Daoy (cell line): ENCODE measurements at places on chromosomes 4 and X. TPM values are rescaled to one million over a fixed set of nuclear protein-coding genes. Genes with fewer than 3 reads are reported as not detected.

- no peak for DNase-seq
Observed at GRCh38 chr4:100288811-100289529, 98.7 kb upstream of the DDIT4L start.

DNA sequence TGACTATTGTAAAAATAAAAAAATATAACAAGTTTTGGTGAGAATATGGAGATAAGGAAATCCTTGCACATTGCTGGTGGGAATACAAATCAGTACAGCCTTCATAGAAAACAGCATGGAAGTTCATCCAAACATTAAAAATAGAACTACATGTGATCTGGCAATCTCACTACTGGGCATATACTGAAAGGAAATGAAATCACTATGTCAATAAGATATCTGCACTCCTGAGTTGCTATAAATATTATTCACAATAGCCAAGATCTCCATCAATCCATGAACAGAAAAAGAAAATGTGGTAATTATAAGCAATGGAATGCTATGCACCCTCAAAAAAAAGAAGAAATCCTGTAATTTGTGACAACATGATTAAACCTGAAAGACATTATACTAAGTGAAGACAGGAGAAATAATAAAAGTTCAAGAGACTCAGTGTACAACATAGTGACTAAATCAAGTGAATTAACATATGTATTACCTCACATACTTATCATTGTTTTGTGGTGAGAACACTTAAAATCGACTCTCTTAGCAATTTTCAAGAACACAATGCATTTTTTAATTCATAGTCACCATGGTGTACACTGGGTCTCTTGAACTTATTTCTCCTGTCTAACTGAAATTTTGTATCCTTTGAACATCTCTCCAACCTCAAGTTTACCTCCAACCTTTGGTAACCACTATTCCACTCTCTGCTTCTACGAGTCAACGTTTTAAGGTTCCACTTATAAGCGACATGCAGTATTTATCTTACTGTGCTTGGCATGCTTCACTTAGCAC, 1703.7 kb upstream of the AGA start:
- DNase-seq, result no peak

DNA sequence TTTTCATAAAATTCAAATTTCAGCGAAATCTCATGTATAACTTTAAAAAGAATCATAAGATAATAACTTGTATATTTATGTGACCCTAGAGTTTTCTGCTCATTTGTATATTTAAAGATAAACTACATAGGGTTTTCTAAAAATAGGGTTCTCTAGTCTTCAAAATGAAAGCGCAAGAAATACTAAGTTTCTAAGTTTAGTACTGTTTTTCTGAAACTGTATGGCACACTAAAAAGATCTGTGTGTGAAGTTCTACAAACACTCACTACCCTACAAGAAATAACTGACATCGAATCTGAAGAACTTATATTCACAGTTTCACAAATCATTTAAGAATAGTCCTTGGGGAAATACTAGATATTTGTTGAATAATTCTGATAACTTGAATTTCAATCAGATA, 38.7 kb upstream of the NDST4 start:
- no peak for DNase-seq

DNA sequence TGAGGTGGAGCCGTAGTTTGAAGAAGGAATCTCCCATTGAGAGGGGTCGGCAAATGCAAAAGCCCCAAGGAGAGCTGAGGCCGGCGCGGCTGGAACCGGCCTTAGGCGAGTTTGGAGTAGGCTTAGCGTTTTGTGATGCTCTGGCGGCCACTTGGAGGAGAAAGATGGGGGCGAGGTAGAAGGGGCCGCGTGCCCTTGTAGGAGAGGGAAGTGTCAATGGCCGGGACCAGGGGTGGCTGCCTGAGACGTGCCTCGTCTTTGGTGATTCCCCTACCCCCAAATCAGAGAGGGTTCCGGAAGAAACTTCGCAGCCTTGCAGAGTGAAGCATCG, 11.7 kb downstream of the MSX1 start:
- DNase-seq, result no peak

DNA sequence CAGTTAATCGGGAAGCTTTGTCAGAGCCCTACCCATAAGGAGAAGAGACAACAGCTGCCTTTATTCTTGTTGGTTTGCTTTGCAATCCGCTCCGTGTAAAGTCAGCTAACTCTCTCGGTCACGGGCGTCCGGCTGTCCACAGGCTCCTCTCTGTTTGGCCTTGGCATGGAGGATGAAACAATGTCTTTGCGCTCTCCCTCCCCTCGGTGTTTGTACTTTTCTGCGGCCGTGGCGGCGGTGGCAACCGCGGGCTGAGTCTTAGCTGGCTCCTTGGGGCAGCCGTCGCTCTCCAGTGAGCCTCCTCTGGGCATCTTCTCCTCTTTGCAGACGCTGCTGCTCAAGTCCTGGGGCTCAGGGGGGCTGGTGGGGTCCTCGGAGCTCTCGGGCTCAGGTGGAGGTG, 10.6 kb upstream of the IRAK1 start:
- no peak for DNase-seq

- no peak for DNase-seq
Observed at GRCh38 chrX:55098691-55099090, 9.9 kb downstream of the PAGE2 start.

DNA sequence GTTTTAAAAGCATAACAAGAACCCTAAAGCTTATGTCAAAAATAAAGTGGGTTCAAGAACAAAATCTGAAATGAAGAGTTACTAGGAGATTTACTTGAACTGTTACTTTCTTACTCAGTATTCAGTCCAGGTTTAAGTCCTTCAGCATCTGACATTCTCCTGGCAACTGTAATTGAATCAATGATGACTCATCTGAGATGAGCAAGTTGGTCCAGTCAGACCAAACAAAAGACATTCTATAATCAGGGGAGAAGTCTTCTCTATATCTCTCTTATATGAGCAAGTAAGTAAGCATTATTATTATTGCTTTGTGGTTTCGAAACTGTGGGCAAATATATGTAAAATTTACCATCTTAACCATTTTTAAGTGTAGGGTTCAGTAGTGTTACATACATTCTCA, 34.6 kb downstream of the MAP9 start:
- DNase-seq, result peak; percentile 1

- no peak for DNase-seq
Observed at GRCh38 chr4:185341841-185342240, 53.9 kb downstream of the LRP2BP start.

- no peak for DNase-seq
Observed at GRCh38 chrX:130111220-130112154, 1.2 kb upstream of the ELF4 start.

GRCh38 chr4:182923796-182924340, 6.7 kb upstream of the DCTD start:
- DNase-seq, result no peak

GRCh38 chrX:17680732-17681413, 56.4 kb upstream of the SCML1 start:
- DNase-seq, result no peak

GRCh38 chr4:139245590-139245989, 34.4 kb downstream of the MGARP start:
- no peak for DNase-seq

DNA sequence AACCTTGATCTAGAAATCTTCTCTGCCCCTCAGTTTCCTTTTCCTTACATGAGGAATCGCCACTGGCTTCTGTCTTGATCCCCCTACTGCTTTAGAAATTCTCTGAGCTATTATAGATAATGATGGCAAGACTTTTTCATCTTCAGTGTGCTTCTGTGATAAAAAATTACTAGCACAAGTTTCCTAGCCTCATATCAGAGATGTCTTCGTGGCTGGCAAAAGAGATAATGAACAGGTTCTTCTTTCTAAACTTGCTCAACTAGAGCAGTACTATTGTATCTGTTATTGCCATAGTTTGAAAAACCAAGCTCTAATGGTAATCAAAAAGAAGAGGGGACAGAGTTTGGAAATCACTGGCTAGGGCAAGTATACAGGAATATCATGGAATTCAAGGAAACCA, 4.1 kb upstream of the PDGFC start:
- DNase-seq, result no peak

- peak; percentile 90 for DNase-seq
Observed at GRCh38 chr4:119729835-119730670, 101.4 kb upstream of the PDE5A start.

DNA sequence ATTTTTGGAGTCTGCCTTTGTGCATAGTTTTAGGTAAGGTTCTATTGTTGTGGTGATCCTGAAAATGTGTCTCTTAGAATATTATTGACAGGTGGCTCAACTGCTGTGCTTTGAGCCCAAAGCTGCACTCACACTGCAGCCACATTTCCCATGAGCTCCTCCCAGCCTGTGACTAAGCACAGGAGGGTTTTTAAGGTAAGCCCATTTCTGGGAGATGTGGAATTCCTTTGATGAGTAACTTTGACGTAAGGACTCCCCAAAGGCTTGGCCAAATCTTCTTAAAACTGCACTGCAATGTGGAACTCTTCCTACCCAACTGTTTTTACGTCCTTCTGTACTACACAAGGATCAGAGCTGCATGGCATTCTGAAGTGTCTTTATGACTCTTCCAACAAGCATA, 20.0 kb upstream of the TMPRSS11A start:
- DNase-seq, result no peak

- no peak for DNase-seq
Observed at GRCh38 chr4:118397623-118397979, 44.8 kb upstream of the PRSS12 start.

GRCh38 chr4:184306470-184306869, 88.8 kb upstream of the ENPP6 start:
- no peak for DNase-seq

DNA sequence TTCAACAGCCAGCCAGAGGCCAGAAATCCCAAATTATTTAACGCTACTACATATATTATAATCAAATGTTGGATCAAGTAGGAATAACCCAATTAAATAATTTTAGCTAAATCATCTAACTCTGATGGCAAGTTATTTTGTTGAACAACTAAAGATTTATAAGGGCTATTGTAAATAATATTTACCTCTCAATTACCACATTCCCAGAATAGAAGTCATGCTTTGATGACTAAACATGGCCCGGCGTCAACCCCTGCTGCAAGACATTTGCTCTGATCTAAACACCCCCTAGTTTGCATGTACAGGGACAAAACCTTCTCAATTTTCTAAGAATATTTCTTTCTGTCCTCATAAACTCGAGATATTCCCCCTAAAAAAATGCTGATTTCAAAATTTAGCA, 14.2 kb downstream of the VEGFC start:
- DNase-seq, result peak; percentile 59

GRCh38 chr4:147984065-147984777, 252.3 kb downstream of the ARHGAP10 start:
- peak; percentile 13 for DNase-seq

GRCh38 chr4:57265831-57266582, 155.8 kb upstream of the IGFBP7 start:
- no peak for DNase-seq

- DNase-seq, result peak; percentile 52
Observed at GRCh38 chrX:86002076-86002896, 45.1 kb downstream of the CHM start.

DNA sequence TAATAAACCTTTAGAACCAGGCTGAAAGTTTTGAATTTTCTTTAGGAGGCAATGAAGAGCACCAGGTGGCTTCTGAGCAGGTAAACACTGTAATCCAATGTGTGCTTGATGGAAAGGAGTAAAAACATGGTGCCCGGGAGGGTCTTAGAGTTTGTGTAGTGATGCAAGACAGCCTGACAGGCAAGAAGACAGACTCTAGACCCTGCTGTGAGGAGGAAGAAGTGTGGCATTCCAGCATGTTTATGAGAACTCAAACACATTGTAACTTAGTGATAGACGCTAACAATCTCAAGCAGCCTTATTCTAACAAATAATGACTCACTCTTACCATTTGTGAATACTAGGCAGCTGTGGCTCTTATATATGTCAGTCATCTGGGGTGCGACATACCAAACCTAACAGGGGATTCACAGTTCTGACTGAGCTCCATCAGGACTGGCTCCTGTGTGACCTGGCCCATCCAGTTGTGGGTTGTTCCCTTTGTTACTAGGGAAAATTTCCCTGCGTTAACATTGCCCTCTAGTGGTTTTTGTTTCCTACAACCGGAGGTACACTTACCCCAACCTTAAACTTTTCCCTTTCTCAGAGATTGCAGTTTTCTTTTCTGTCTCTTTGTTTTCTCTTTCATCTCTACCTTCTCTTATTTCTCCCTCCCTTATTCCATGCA, 53.8 kb downstream of the VSIG4 start:
- peak; percentile 7 for DNase-seq

DNA sequence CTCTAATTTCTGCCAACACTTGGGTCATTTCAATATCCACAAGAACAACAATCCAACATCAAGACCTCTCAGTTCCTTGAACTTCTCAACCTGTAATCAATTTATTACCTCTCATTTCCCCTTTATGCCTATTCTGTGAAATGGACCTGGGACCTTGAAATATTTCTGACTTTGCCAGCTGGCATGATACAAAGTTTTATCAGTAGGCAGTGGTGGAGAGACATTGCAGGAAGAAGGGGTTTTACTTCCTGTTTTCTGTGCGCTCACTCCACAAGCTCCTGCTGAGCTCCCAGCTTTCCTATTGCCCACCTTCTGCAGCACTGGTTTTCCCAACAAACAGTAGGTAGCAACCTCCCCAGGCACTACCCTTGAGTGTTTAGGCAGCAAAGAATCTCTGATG, 3.5 kb upstream of the ARHGEF6 start:
- DNase-seq, result no peak

DNA sequence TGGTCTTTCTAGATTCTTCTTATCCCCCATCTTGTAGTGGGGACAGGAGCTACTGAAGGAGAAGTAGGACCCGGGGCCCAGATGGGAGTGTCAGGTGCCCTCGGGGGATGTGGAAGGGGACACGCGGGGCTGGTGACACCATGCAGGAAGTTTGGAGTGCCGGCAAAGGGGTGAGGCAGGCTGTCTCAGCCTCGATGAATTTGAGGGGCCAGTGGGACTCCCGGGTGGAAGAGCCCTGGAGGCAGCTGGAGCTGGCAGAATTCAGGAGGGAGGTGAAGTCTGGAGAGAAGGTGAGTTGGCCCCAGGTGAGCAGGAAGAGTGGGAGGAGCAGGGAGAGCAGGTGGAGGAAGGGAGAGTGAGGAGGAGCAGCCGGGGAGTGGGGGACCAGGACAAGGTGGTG, 101.7 kb downstream of the CPZ start:
- no peak for DNase-seq

DNA sequence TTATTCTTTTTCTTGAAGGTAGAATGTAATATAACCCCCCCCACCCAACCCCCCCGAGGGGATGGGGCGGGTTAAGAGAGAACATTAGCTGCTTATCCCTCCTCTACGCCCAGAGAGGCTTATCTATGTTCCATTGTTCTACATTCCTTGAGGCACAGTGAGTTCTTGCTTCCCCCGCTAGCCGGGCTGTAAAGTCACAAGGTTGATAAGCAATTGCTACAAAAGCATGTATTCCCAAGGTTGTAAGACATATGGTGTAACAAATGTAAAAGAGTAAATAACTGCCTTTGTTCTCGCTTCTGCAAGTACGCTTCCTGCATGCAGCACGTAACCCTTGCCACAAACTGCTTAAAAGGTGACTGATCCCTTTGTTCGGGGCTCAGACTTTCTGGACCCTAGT, 8.2 kb downstream of the DCAF8L2 start:
- DNase-seq, result no peak

GRCh38 chr4:156884183-156884582, 87.4 kb downstream of the PDGFC start:
- DNase-seq, result no peak

ZNF81 gene
- 1.9 and 8.1 TPM in 2 replicates for total RNA-seq

TCEAL6 gene
- not detected in 2 replicates for total RNA-seq

NEIL3 gene
- 11.3 and 14.5 TPM in 2 replicates for total RNA-seq

CRMP1 gene
- total RNA-seq, result 14.1 and 17.1 TPM in 2 replicates

PSMD10 gene
- total RNA-seq, result 121 and 124 TPM in 2 replicates

YIPF7 gene
- total RNA-seq, result not detected in 2 replicates

ARAF gene
- 18.4 and 20.3 TPM in 2 replicates for total RNA-seq

UGT2B11 gene
- total RNA-seq, result not detected in 2 replicates

CITED1 gene
- 1.1 and 3.1 TPM in 2 replicates for total RNA-seq

CYLC1 gene
- total RNA-seq, result not detected in 2 replicates

ATOH1 gene
- total RNA-seq, result not detected in 2 replicates

RENBP gene
- total RNA-seq, result 0.11 and 0.18 TPM in 2 replicates
